Transverse colon (tissue), 4 donors: ENCODE measurements at places on chromosomes 4 and X.
A peak's percentile ranks its signal among the peaks of the same experiment; 100 is the strongest.

GRCh38 chrX:31555506-31555905 lies 483.7 kb upstream of the FTHL17 start:
- no peak for DNase-seq

GRCh38 chr4:173685165-173685830 lies 155.3 kb upstream of the HAND2 start:
- no peak for DNase-seq

DNA sequence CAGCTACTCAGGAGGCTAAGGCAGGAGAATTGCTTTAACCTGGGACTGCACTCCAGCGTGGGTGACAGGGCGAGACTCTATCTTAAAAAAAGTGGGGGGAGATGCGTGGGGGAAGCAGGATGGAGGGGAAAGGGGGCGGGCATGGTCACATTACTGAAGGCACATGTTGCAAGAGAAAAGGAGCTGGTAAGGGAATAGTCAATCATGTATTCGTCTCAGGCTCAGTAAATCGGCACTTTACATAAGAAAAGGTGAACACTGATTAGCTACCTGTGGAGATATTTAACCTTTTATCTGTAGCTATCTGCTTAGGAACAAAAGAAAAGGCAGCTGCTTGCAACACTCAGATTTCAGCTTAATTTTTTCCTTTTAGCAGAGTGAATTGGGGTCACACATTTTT lies 132.5 kb downstream of the PLS3 start:
- DNase-seq = no peak

DNA sequence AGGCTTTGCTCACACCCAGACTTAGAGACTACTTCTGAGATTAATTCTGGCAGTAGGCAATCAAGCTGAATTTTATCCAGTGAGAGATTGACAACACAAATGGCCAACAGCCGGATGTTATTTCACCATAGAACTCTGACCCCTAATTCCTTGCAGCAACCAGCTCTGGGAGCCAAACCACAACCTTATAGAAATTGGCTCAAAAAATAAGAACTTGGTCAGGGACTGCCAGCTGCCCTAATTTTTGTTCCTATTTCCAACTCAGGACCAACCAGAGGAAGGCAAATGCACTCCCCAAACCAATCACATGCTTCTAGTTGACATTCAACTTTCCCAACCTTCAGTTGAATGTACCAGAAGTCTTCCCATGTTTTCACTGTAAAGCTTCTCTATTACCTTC lies 269.7 kb downstream of the HS3ST1 start:
- no peak for DNase-seq

- DNase-seq = no peak
Measured at GRCh38 chrX:137519459-137519858, 46.5 kb upstream of the ZIC3 start.

DNA sequence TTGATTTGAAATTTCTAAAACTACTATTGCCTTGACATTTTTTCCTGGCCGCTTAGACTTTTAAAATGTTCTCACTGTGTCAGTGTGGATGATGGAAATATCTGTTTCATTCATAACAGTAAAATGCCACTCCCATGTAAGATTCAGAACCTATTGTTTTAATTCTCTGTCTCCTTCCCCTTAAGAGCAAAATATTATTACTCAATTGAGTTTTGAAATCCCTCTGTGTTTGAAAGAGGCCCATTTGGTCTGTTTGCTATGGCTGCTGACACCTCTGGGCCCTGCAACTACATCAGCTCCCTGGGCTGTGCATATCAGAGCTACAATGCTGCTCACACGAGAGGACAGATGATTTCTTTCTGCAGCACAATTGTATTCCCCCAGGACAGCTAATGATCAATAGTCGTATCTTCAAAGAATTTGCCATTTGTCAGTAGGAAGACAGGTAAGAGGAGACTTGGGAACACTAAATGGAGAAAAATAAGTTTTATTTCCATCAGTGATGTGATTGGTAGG lies 388.0 kb upstream of the GALNT7 start:
- DNase-seq = no peak

DNA sequence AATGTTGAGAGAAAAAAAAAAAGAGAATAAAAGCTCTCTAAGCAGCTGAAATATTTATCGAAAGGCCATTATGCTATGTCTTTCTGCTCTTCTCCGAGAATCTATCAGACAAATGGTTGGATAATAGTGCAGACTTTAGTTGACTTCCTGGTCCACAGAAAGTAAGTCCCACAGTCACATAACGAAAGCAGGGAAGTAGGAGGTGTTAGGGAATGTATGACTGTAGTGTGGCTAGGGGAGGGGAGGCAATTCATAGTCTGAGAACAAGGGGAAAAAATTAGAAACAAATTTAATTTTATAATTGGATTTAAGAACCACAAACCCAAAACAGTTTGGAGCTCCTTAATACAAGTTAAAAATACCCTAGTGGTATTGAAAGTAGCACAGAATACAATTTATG lies 79.7 kb upstream of the VEGFC start:
- no peak for DNase-seq

- no peak for DNase-seq
Measured at GRCh38 chrX:6448003-6448402, 86.9 kb downstream of the VCX3A start.

- no peak for DNase-seq
Measured at GRCh38 chr4:67713529-67714247, 12.7 kb upstream of the UBA6 start.

- DNase-seq = peak; percentile 81
Measured at GRCh38 chr4:174496631-174497432, 25.5 kb downstream of the HPGD start.

DNA sequence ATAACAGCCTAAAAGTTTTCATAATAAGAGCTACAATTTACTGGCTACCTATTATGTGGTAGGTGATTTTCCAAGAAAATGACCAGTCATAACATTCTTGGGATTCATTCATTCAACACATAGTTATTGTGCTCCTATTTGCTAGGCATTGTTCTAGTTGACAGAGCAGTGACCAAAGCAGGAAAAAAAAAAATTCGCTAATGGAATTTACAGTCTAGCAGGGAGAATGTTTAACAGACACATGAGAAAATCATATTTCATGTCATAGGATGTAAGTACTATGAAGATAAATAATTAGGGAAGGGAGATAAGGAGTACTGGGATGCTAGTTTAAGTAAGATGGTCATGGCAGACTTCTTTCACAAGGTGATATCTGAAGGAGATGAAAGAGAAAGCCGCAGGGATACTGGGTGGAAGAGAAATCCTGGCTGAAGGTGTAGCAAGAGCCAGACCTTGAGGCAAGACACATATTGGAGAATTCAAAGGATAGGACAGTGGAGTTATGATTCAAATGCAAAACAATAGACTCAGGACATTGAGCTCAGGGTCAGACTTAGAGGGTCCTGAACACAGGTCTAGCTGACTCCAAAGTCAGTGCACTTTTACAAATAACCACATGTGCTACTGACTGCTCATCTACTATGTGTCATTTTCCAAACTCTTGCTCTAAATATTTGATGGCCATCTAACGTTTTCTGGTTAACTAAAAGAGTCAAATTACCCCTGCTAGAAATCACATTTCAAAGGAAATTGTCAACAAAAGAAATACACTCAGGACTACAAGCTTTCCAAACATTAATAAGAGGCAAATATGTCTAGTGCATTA lies 20.4 kb downstream of the SPCS3 start:
- DNase-seq = no peak

DNA sequence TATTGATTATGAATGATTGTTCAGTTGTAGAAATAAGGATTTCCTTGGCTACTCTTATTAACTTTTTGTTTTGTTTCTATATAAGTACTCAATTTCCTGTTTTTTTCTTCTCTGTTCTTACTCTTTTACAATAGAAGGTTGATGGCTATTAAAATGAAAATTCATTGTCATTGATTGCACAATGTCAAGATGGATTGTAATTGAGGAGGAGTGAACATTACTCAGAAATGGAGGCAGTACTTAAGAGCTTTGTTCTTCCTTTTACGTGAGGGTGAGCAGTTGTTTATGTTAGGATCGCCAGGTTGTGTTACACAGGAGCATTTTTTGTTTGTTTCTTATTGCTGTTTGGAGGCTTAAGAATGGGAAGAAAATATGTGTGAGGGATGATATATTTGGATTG lies 2062.4 kb downstream of the ARAP2 start:
- DNase-seq = no peak

DNA sequence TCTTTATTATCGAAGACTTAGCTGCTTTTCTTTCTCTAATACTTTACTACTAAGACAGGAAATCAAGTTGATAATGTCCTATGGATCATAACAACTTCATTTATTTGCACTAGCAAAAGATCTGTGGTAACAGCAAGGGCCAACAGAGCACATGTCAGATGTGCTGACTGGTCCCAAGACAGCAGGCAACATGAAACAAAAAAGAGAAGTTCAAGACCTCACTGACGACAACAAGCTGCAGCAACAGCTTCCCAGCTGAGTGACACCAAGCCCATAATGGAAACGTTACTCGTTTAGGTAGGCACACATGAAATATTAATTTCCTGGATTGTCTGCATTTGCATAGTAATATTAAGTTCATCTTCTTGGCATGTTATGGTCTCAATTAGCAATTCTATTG lies 126.9 kb downstream of the UNC5C start:
- DNase-seq = no peak

- no peak for DNase-seq
Measured at GRCh38 chr4:89158884-89159503, 47.7 kb downstream of the TIGD2 start.

- no peak for DNase-seq
Measured at GRCh38 chr4:4766564-4766963, 92.9 kb upstream of the MSX1 start.
